A549 treated with DMSO at 1 μM for 4 hours (cell line): ENCODE measurements at places on chromosomes 5 and 9. TPM values are rescaled to one million over a fixed set of nuclear protein-coding genes. Genes with fewer than 3 reads are reported as not detected.

Gene C9orf50
- total RNA-seq, result 0.08 TPM in 1 of 5 replicates, not detected in the others

Gene PALM2AKAP2
- total RNA-seq, result 0.36 to 0.99 TPM (median 0.55 TPM) in 5 replicates

Gene TRIM7
- total RNA-seq, result 26.8 to 44.6 TPM (median 39.3 TPM) in 5 replicates

Gene RGS7BP
- not detected in 5 replicates for total RNA-seq

Gene SLC1A3
- not detected in 5 replicates for total RNA-seq

Gene CACNA1B
- total RNA-seq, result 0.02 to 0.07 TPM (median 0.04 TPM) in 5 replicates

Gene SHISAL2B
- total RNA-seq, result not detected in 5 replicates

Gene OR1K1
- total RNA-seq, result not detected in 5 replicates

Gene CDH6
- 0.10 to 0.42 TPM (median 0.20 TPM) in 5 replicates for total RNA-seq

Gene PCDHGA12
- total RNA-seq, result 0.02 to 0.03 TPM in 2 of 5 replicates, not detected in the others

Gene GLRA1
- total RNA-seq, result not detected in 5 replicates

Gene MSANTD3
- total RNA-seq, result 64.9 to 78.8 TPM (median 77.9 TPM) in 5 replicates

Gene DNAH5
- total RNA-seq, result 0.93 to 1.3 TPM (median 1.0 TPM) in 5 replicates

Gene ORM2
- not detected in 5 replicates for total RNA-seq

Gene CRHBP
- 0.09 to 0.16 TPM (median 0.14 TPM) in 3 of 5 replicates, not detected in the others for total RNA-seq

Gene LRRC26
- total RNA-seq, result 0.26 to 1.5 TPM (median 1.0 TPM) in 5 replicates

Gene COMMD10
- 36.4 to 42.6 TPM (median 38.9 TPM) in 5 replicates for total RNA-seq

Gene GFPT2
- 34.6 to 54.2 TPM (median 51.6 TPM) in 5 replicates for total RNA-seq

Gene KIF4B
- 0.03 to 0.05 TPM (median 0.04 TPM) in 3 of 5 replicates, not detected in the others for total RNA-seq

Gene IFNB1
- not detected in 5 replicates for total RNA-seq

Gene SREK1
- total RNA-seq, result 27.6 to 40.0 TPM (median 35.4 TPM) in 5 replicates

Gene CAMK4
- total RNA-seq, result 0.01 to 0.05 TPM in 2 of 5 replicates, not detected in the others

Gene ASPN
- total RNA-seq, result not detected in 5 replicates

Gene SHC3
- 0.38 to 0.71 TPM (median 0.50 TPM) in 5 replicates for total RNA-seq

Gene TAF11L2
- not detected in 5 replicates for total RNA-seq

Gene WHRN
- 5.2 to 8.1 TPM (median 6.9 TPM) in 5 replicates for total RNA-seq

Gene PCDHA1
- total RNA-seq, result 0.10 to 0.19 TPM (median 0.16 TPM) in 5 replicates

Gene SLC6A3
- 0.09 to 0.25 TPM (median 0.10 TPM) in 5 replicates for total RNA-seq

Gene CNTLN
- total RNA-seq, result 4.9 to 6.3 TPM (median 5.9 TPM) in 5 replicates

Gene NR5A1
- total RNA-seq, result 0.05 to 0.10 TPM (median 0.07 TPM) in 5 replicates

Gene SCGB3A2
- not detected in 5 replicates for total RNA-seq

Gene RNF208
- 1.2 to 2.7 TPM (median 1.8 TPM) in 5 replicates for total RNA-seq

Gene C9orf153
- total RNA-seq, result 0.14 to 0.65 TPM (median 0.26 TPM) in 3 of 5 replicates, not detected in the others

Gene ZNF484
- 2.0 to 3.1 TPM (median 2.6 TPM) in 5 replicates for total RNA-seq

Gene RIOK2
- total RNA-seq, result 15.5 to 26.0 TPM (median 21.1 TPM) in 5 replicates

Gene SLC25A46
- 29.1 to 36.8 TPM (median 33.3 TPM) in 5 replicates for total RNA-seq

Gene FGF18
- 0.30 to 0.71 TPM (median 0.34 TPM) in 5 replicates for total RNA-seq

Gene TLE1
- total RNA-seq, result 85.5 to 88.9 TPM (median 87.8 TPM) in 5 replicates

Gene BHMT
- total RNA-seq, result not detected in 5 replicates

Gene INSL4
- total RNA-seq, result 15.5 to 19.2 TPM (median 18.0 TPM) in 5 replicates

Gene MEGF10
- total RNA-seq, result not detected in 5 replicates

Gene MYMK
- not detected in 5 replicates for total RNA-seq

Gene PRKAA1
- 33.2 to 64.0 TPM (median 48.0 TPM) in 5 replicates for total RNA-seq

Gene STPG3
- total RNA-seq, result not detected in 5 replicates

Gene TMOD1
- 3.0 to 3.4 TPM (median 3.3 TPM) in 5 replicates for total RNA-seq

Gene PRUNE2
- total RNA-seq, result 0.06 to 0.17 TPM in 2 of 5 replicates, not detected in the others

Gene MRPL50
- 14.2 to 16.8 TPM (median 15.9 TPM) in 5 replicates for total RNA-seq

Gene SLC30A5
- total RNA-seq, result 28.3 to 41.8 TPM (median 35.1 TPM) in 5 replicates

Gene PROB1
- total RNA-seq, result 0.28 to 0.37 TPM (median 0.33 TPM) in 5 replicates

Gene BARHL1
- 0.06 TPM in 1 of 5 replicates, not detected in the others for total RNA-seq

Gene CDX1
- not detected in 5 replicates for total RNA-seq

Gene SLC6A19
- not detected in 5 replicates for total RNA-seq

Gene PCDHA5
- total RNA-seq, result 0.56 to 0.86 TPM (median 0.77 TPM) in 5 replicates

Gene IFNK
- not detected in 5 replicates for total RNA-seq

Gene ATP10B
- total RNA-seq, result not detected in 5 replicates
